Mammary epithelial cell (primary cell): ENCODE measurements at places on chromosomes 12 and 14. TPM values are rescaled to one million over a fixed set of nuclear protein-coding genes. Genes with fewer than 3 reads are reported as not detected.

OR4N2 gene
- not detected in 2 replicates for total RNA-seq

MYF5 gene
- not detected in 2 replicates for total RNA-seq

- DNase-seq = no peak
These were observed 340.5 kb downstream of the FUT8 start for GRCh38 chr14:65753061-65753460.

- DNase-seq = peak; percentile 85
These were observed 120.0 kb upstream of the SLC38A2 start for GRCh38 chr12:46492471-46493085.

DNA sequence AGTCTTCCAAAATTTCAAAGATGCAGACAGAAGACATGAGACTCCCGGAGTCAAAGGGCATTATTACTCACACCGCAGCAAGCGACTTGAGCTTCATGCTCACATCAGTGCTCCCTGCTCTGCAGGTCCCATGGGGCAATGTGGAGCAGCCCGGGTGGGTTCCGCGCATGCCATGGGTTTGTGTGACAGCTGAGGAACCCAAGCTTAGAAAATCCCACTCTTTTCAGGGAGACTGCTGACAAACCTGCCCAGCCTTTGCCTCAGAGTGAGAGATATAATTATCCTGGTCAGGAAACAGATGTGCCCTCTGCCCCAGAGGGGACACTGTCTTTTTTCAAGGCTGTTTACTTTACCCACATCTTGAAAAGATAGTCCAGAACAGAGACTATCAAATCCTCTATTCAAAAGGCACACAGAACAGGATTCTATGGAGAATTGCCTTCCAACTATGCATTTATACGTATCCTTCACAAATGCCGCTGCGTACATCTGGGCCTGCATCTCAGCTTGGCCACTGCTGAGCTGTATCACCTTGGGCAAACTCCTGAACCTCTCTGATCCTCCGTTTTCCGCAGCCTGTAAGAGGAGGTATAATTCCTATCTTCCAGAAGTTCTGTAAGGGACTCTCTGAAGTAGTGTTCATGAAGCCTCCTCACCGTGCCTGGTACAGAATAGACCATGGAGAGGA is 16.0 kb downstream of the C14orf132 start:
- no peak for DNase-seq
